ENCODE measurements at places on chromosomes 7 and 10.

DNA sequence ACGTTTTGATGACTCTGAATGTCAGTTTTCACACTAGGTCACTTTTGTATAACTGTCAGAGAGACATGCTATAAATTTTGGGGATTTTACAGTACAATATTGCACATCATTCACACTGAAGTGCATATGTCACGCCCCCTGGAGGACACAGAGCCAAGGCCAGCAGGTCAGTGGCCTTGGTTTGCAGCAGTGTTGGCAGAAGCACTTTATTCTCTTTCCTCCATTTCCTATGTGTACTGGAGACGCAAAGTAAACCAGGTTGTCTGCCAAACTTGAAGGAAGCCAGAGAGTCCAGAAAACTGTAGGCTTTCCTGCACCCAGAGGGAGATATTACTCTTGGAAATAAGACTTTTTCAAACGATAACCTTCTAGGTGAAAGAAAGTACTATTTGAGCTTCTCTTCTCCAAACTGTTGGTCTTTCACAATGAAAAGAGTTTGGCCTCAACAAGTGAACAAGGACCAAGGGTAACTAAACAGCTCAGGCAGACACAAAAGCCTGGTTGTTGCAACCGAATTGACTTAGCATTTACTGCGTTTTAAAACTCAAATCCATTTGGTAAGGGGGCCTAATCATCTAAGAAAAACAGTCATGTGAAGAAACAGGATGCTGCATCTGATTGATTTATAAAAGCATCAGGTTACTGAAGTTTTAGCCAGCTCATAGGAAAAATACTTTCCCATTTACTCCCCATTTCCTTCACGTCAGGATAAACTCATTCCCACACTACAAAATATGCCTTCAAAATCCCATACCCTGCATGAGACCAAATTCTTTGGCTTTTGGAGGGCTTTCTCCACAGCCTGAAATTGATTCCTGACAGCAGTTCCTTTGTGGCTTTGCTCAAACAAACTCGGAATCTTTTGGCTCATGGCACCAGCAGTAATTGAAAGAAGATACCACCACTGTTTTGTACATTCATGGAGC is 83.0 kb upstream of the SEC61G start:
- DNase-seq, result no peak

DNA sequence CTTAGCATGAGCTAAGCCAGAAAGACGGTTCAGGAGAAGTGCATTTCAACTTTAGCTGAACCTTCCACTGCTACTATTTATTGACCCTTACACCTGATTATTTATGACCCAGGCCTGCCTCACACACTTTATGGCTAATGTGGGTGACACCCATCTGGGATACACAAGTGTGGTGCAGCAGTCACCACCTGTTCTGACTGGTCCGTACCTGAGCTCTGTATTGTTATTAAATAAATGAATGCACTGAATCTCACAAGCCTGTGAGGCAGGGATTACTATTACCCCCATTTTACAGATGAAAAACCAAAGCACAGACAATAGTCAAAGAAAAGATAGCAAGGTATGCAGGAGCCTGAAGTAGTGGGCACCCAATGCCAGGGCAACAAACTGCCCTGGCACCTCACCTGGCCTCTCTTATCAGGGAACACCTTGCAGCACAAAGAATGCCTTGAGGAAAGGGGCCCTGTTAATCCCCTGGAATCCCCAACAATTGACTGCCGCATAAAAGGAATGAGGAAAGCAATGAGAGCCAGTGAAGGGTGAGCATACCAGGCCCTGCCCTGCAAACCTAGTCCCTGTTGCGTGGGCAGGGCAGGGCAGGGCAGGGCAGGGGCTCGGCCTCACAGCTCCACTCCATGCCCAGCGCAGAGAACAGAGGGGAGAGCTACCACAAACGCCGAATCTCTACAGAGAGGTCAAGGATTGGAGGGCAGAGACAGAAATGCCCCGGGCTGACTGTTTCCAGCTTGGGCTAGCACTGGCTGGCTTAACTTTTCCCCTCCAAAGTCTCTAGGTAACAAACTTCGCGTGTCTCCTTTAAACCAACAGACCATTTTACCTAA is 1.3 kb downstream of the ANXA11 start:
- DNase-seq, result no peak

DNA sequence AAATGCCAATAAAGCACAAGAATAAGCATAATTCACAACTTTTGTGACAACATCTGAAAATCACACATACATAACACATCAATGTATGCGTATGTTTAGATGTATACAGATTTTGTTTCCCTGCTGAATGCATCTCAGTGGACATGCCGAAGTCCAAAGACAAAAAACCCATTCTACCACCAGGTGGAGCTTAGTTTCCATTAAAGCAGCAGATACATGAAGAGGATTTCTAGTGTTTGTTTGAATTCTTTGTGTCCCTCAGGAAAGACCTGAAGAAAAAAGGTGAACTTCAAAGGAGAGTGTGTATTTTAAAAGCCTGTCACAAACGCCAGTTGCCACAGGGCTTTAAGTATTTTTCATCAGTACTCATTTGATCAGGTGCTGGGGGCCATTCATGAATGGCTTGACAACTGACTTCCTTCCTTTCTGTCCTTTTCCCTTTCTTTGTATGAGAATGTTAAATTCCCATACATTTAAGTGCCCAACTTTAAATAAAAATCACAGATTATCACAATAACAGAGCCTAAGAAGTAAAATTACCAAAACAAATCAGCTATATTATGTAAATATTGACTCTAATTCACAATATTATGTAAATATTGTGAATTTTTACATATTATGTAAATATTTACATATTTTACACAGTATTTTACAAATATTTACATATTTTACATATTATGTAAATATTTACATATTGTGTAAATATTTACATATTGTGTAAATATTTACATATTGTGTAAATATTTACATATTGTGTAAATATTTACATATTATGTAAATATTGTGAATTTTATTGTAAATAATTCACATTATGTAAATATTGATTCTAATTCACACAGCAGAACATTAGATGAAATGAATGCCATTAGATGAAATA is 343.0 kb downstream of the CRPPA start:
- no peak for DNase-seq

- no peak for DNase-seq
Measured at GRCh38 chr7:41582116-41582515, 120.8 kb downstream of the INHBA start.

- DNase-seq, result no peak
Measured at GRCh38 chr7:43904533-43905208, 1.7 kb downstream of the URGCP start.

DNA sequence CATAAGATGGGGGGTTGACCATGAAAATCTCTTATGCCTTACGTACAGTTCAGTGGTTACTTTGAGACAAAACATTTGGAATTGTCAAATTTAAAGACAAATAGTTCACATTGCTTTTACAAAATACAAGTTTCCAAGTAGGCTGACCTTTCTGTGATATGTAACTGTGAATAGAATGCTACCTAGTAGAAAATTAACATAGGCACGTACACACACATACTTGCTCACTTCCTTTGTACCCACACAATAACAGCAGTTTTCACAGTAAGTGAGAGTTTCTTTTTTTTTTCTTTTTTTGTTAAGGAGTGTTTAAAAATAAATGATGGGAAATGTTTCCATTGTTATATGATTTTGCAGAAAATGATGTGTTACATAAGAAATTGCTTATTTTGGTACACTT is 53.3 kb upstream of the SP8 start:
- no peak for DNase-seq

- DNase-seq, result no peak
Measured at GRCh38 chr10:19738440-19738839, 77.8 kb upstream of the PLXDC2 start.

- no peak for DNase-seq
Measured at GRCh38 chr10:74994854-74995253, 116.6 kb upstream of the SAMD8 start.

GRCh38 chr7:21029006-21029405 is 242.3 kb upstream of the SP8 start:
- no peak for DNase-seq

- no peak for DNase-seq
Measured at GRCh38 chr10:46546591-46547540, 9.6 kb downstream of the GPRIN2 start.

- no peak for DNase-seq
Measured at GRCh38 chr7:7276161-7276560, 93.8 kb downstream of the C1GALT1 start.

DNA sequence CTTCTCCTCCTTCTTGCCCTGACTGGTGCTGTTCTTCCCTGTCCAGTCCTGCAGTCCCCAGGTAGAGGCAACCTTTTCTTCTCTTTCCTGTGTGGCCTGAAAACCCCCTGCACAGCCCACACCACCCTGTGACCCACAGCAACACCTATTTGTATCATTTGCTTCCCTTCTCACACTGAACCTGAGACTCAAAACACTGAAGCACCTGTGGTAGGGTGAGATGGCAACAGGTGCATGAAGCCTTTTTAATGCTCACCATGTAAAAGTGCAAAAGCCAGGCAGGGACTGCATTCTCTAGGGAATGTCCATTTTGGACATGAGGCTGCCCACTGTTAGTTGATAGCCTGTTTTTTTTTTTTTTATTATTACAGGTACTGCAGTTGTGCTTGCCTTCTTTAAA is 71.4 kb downstream of the LRMDA start:
- no peak for DNase-seq

DNA sequence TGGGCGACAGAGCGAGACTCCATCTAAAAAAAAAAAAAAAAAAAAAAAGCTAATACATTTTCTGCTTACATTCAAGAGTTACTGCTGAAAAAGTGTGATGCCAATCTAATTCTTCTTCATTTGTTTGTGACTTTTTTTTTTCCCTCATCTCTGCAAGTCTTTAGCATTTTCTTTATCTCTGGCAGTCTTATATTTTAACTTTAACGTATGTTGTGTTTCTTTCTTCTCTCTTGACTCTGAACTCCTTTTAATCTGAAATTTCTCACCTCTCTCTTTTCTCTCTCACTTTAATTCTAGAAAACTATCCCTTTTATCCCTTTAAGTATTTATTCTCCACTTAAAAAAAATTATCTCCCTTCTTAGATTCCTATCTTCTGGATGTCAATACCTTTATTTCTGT is 146.5 kb downstream of the JMJD1C start:
- DNase-seq, result no peak

DNA sequence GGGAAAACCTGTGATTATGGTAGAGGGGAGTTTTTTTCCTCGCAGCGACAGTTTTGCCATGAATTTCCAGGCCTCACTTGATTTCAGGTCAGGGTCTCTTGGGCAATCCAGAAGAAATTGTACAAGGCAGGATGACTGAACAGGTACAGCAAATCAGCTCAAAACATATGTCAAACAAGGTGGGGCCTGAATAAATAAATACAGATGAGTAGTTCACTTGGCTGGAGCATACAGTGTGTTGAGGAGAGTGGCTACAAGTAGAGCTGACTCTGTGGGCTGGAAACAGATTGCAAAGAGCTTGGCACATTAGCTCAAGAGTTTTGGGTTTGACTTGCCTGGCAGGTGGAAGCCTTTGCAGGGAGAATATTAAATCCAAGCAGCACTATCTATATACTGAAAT is 15.0 kb downstream of the GIMAP8 start:
- no peak for DNase-seq

DNA sequence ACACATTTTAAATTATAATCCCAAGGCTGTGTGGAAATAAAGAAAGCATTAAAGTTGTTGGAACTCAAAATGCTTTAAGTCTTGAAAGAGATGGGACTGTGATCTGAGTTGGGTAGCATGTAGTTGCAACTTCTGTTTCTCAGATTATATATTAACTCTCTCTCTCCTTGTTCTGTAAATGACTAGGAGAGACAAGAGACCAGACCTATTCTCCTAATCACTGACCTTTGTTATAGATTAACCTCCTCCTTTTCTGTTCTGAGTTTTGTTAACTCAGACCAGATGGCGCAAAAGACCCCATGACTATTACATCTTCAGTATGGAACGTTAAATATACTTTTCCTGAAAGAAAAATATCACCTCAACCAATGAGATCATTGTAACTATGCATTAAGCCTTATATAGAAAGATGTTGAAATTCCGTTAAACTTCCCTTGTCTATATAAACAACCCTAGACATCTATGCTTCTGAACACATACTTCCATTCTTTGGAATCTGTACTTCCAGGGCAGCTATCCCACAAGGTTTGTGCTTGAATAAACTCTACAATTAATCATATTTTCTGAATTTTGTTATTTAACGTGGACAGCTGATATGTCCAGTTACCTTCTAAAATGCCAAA is 143.5 kb upstream of the TRIM24 start:
- no peak for DNase-seq

- DNase-seq, result no peak
Measured at GRCh38 chr7:140646931-140647647, 6.5 kb upstream of the DENND2A start.

DNA sequence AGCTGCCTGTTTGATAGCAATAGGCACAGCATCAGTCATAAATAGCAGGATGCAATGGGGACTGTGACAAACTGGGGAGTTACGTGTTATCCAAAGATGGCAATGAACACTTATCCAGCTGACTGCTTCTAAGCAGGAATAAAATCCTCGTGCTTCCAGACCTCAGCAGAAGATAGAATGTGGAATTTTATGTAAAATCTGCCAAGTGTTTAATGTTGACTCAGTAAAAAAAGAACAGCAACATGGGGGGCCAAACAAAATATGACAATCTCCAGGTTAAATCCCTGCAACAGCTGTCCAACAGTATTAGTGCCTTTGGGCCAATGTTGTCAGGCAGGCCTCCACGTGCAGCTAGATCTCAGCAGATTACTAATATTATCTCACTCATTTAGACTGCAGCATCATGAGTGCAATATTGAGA is 127.3 kb downstream of the SEMA3C start:
- no peak for DNase-seq

- no peak for DNase-seq
Measured at GRCh38 chr7:66894463-66895080, 26.5 kb upstream of the TMEM248 start.

Data from stimulated activated CD4-positive, alpha-beta T cell treated with anti-CD3 and anti-CD28 coated beads, Interleukin-1b, Interleukin-23, amount 100 ng/mL, for 1 hour (primary cell).